WTC11 (cell line): ENCODE measurements at places on chromosomes 5 and 9.

DNA sequence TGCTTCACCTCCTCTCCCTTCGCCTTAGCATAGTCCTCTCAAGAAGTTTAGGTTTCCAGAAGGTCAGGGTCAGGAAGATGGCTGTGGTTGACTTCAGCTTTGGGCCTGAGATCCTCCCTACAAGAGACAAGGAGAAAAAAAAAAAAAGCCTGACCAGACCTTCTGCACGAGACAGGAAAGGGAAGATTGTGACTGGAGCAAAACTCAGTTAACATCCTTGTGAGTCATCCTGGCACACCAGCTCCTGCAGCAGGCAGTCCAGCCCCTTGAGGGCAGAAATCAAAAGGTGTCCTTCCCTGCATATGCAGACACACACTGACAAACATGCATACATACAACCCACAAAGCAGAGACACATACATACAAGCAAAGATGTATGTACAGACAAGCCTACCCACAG, 18.0 kb upstream of the ENHO start:
- DNase-seq: no peak

DNA sequence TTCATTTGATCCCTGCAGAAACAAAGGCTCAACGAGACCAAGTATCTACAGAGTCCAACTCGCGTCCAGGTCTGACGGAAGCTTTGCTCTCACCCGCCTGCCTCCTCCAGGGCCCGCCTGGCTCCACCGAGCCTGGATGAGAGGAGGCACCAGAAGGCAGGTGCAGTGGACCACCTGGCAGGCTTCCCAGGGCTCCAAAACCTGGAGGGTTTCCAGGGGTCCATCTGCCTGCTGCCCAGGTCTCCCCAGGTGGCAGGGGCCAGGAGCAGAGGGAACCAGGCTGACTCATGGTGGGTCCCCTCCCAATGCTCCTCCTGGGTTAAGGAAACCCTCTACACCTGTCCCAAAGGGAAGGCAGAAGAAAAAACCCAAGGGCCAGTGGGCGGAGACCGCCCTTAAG, 59.5 kb downstream of the VAV2 start:
- DNase-seq: no peak

DNA sequence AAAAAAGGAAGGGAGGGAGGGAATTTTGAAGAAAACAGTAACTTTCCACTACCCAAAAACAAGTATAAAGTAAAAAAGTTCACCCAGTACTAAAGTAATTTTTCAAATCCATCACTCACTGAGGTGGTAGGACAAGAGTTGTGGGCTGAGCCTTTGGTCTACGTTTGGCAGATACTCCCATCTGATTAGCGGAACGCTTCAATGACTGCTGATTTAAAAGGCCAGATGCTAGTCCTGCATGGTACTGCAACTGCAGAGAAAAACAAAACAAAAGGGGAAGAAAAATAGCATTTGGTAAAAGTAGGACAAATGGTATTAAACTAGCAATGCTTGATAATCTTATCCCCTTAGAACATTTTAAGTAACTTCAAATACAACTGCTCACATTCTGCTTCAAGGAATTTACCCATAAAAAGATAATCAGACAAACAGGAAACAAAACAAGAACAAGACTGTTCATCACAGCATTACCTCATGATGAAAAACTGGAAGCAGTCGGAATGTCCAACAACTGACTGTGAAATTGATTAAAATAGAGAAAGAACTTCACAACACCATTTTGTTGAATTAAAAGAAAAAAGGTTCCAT, 65.4 kb downstream of the MED27 start:
- DNase-seq: no peak

- no peak for DNase-seq
Measured at GRCh38 chr5:52043137-52043536, 659.9 kb downstream of the ISL1 start.

DNA sequence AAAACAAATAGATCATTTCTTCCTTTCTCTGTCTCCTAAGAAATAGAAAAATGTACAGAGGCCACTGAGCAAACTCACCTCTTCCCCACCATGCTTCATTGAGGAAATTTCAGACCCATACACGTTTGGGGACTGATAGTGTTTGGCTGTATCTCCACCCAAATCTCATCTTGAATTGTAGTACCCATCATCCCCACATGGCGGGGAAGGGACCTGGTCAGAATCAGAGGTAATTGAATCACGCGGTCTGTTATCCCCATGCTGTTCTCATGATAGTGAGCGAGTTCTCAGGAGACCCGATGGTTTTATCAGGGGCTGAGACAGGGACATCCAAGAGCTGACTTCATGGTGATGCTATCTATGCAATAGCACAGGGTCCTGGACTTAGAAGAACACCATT, 1655.8 kb downstream of the MAT2B start:
- DNase-seq: peak; percentile 45

DNA sequence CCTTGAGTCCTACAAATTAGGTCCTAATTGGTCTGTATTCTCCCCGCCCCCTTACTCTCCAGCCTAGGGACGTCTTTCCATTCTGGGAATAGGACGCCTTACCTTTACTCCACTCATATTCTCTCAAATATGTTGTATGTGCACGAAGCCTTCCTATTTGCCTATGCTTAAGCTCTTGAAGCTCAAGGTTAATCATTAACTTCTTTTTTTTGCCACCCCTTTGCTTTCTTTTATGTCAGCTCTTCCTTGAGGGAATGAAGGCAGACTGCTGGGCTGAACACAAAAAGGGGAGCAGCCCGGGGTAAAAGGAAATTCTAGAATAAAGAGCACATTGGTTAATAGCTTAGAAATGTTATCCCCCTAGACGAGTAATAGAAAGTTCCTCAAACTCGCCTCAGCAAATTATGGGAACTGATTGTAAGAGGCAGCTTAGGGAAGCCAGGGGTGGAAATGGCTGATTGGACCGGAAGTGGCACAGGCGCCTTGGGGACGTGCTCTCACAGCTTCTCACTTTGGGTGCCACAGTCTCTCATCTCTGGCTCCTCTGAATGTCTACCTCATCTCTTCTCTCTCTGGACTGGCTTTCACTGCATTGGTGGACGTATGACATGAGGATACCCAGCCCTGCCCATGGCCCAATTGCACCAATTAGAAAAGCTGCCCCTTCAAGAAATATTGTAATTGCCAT, 122.3 kb upstream of the IL12B start:
- DNase-seq: no peak

GRCh38 chr5:73214306-73214705, 41.3 kb downstream of the TMEM174 start:
- no peak for DNase-seq

DNA sequence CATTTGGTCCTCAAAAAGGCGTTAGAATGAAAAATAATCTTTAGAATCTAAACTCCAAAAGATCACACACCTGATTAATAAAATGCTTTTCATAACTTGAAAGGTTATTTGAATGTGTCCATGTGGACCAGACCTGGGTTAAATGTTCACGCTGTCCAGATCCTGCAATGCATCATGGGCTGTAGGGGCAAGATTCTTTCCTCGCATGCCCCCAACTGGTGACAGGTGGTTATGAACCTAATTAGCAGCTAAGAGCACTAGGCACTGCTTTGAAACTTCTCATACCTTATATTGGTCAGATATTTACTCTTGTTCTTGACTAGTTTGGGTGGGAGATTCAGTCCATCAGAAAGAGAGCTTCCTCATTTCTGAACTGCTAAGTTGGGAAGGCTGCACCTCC, 19.3 kb upstream of the PIP5K1B start:
- DNase-seq: peak; percentile 51

- DNase-seq: no peak
Measured at GRCh38 chr5:74279244-74279643, 361.3 kb downstream of the ENC1 start.

GRCh38 chr5:138884094-138884493, 9.0 kb upstream of the LRRTM2 start:
- DNase-seq: no peak

DNA sequence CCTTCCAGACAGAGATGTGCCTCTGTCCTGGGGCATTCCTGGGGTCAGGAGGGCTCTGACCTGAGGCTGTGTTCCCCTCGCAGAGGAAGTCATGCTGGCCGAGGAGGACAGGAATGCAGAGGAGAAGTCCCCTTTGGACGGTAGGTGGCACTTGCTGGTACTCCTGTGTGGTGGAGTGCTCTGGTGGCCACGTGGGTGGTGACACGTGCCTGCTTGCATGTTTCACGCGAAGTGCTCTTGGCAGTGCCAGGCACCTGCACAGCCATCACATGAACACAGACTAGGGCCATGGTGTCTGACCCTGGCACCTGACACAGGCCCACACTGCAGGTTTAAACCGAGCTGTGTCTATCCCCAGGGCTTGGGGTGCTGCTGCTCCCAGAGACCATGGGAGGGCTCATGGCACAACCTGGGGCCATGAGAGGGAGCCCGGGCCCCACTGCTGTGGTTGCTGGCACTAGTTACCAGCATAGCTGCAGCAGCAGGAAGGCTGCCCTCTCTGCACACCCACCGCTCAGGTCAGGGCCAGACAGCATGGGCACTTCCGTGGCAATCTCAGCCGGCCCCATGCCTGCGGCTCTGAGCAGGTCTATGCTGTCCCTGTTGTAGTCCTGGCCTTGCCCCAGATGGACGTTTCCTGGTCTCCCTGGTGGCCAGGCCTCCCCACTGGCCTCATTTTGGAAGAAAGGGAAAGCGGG, 79.3 kb downstream of the CACNA1B start:
- no peak for DNase-seq

DNA sequence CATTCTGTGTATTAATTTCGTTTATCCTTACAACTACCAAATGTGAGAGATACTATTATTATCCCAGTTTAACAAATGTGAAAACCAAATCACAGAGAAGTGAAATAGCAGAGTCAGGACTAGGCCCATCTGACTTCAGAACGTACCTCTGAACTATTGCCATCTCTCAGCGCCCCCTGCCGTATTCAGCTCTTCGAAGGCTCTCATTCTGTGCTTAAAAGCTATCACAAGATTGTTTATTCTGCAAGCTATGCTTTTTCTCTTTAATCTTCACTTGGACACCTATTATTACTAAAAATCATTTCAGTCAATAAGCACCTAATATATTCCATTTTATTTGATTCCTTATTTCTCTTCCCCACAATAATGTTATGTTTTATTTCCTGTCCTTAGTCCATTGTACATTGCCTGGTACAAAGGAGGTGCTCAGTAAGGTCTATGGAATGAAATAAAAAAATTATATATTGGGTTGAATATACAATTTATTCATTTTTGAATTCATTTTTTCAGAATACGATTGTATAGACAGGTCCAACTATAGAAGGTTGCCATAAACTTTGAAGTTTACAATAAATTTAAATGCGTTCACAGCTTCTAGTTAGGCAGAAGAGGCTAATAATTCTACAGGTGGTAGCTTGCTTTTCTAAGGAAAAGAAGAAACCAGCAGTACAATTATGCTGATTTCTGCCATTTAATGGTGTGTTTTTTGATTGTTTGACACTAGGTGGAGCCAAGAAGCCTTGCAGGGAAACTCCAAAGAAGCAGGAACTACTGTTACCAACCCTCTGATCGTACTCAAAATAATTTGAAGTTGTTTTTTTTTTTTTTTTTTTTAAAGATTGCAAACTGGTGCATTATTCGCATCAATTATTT, 202.2 kb upstream of the DMRTA1 start:
- DNase-seq: peak; percentile 55

DNA sequence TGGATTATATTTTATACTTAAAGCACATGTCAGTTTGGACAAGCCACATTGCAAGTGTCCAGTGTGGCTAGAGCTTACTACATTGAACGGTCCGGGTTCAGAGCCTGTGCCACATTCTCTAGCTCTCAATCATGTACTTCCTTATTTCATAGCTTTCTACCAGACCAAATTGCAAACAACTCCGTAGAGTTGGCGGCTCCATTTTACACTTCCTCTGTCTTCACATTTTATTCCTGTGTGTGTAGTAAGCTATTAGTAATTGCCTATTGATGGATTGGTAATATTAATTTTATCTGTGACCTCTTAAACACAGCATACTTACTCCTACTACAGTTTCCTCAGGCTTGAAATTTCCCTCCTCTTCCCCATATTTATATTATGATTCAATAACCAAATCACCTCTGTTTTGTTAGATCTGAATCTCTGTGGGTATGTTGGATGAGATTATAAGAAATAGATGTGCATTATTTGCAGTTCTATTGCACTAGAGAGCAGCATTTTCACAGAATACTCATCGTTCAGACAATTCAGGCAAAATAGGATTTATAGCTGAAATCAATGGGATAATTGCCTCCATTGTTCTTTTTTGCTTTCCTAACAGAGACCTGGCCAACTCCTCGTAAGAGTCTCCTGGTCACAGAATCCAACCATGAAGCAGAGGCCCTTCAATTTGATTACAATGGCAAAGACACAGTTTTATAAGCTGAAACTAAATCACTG, 29.0 kb upstream of the C9orf72 start:
- no peak for DNase-seq

GRCh38 chr9:76521244-76521681, 62.3 kb downstream of the GCNT1 start:
- DNase-seq: no peak

- DNase-seq: peak; percentile 8
Measured at GRCh38 chr9:137366445-137366810, 56.5 kb downstream of the EXD3 start.

DNA sequence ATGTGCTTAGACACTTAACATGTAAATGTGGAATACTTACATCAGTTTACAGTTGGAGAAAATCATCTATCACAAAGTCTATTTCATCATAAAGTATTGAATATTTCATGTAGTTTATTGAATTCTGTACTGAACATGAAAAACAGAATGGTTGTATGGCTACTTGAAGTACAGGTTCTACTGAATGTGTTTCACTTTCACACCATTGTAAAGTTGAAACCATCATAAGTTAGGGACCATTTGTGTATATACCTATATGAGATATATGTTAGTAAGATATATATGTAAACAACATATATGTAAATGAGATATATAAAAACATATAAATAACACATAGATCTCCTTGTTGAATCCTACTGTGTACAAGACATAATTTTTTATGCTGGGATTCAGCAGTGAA, 63.0 kb upstream of the TAF11L2 start:
- no peak for DNase-seq

GRCh38 chr5:94689908-94690307, 71.4 kb downstream of the SLF1 start:
- DNase-seq: no peak

DNA sequence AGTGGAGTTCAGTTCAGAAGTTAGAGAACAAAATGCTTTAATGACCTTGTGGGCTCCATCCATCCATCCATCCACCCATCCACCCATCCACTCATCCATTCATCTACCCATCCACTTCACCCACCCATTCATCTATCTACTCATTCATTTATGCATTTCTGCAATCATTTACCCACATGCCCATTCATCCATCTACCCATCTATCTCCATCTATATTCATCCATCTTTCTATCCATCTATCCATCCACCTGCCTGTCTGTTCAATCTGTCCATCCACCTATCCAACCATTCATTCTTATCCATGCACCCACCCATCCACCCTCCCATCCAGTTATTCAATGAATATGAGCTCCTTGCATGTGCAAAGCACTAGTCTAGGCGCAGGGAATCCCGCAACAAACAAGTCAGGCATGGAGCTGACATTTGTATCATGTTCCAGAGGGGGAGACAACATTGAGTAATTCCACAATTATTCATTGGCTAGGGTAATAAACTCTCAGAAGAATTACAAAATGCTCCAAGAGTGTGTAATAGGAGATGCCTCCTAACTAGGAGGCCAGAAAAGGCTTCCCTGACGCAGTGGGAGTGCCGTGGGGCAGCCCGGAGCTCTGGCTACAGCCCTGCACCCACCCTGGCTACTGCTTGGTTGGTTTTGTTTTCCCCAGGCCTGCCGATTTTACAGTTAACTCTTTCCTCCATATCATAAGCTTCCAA, 211.2 kb downstream of the NXNL2 start:
- DNase-seq: no peak

GRCh38 chr5:75975496-75975895, 107.7 kb upstream of the SV2C start:
- no peak for DNase-seq

- no peak for DNase-seq
Measured at GRCh38 chr5:14342306-14342705, 199.2 kb downstream of the TRIO start.
